ENCODE measurements at places on chromosomes 11 and 22.
A peak's percentile ranks its signal among the peaks of the same experiment; 100 is the strongest.

- no peak for DNase-seq
Measured at GRCh38 chr11:70414341-70415100, 16.2 kb downstream of the CTTN start.

- DNase-seq, result no peak
Measured at GRCh38 chr22:38611559-38611958, 41.6 kb upstream of the DMC1 start.

GRCh38 chr11:48017105-48017830 lies 36.9 kb downstream of the PTPRJ start:
- no peak for DNase-seq

GRCh38 chr11:116504541-116505297 lies 268.1 kb downstream of the BUD13 start:
- DNase-seq, result no peak

DNA sequence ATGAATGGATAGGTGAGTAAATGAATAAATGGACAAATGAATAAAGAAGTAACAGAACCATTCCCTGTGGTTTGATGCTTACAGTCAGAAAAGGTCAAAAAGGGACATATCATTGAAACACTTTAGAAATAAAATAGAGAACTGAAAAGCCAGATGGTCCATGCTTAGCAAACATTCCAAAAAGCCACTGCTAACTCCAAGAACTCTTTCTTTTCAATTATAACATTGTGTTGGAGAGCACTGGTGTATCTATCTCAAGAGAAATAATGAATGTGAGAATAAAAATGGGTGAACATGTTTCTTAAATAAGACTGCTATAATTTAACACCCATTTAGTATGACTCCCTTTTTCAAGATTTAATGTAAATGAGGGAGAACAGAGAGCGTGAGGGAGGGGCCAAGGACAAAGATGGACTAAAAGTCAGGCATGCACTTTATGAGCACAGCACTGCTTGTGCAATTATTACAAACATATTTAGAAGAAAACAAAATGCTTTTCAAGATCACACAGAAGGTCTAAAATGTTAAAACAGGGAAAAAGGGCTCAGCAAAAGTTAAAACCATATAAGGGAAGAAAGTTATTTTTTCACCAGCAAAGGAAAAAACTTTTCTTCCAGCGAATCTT lies 224.3 kb upstream of the PITPNB start:
- DNase-seq, result no peak

DNA sequence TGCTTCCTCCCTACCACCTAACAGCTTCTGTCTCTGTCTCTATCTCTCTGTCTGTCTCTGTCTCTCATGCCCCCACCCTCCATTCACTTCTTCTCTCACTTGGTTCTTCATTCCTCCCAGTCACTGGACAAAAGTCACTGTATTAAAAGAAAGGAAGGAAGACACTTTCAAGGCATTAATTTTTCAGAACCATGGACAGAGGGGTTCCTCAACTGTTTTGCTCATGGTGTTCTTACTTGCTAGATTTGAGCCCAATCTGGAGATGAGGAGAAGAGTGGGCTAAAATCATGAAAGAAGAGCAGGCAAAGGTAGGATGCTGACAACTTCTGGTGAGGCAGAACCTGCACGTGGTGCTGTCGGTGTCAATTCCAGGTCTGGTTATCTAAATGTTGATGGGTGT lies 116.7 kb upstream of the LARGE1 start:
- no peak for DNase-seq

- DNase-seq, result peak; percentile 51
Measured at GRCh38 chr22:31313366-31314147, 21.3 kb upstream of the PIK3IP1 start.

DNA sequence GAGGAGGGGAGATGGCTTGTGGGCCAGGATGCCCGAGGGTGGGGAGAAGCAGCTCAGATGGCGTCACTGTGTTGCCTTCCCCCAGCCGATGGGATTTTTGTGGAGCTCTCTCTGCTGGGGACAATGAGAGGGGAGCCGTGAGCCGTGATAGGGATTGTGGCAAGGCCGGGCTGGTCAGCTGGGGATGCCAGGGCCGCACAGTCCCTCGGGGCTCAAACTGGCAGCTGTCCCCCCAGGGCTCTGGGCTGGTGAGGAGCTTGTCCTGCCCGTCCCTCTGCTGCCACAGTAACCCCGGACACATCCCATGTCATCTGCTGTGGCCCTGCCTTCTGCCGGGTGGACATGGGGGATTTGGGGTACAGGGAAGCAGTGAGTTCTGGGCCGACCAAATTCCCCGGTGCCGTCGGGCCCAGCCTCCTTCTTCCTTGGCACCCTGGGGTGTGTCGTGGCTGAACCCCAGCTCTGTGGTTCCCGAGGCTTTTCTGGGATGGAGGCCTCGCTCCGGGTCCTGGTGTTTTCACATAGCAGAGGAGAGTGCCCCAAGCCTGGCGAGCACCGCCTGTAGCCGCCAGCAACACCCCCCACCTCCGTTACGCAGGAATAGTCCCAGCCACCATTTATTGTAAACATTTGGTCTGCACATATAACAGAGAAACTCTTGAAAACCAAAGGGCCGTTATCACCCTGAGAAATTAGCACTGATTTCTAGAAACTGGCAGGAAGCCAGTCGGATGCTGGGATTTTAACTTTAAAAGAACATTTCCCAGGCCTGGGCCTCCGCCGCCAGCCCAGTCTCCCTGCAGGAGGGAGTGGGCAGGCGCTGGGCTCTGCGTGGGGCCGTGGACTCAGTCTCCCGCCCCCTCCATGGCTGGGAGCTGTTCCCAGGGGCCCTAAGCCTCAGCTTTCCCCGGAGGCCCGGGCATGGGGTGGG lies 9.9 kb downstream of the BRSK2 start:
- no peak for DNase-seq

DNA sequence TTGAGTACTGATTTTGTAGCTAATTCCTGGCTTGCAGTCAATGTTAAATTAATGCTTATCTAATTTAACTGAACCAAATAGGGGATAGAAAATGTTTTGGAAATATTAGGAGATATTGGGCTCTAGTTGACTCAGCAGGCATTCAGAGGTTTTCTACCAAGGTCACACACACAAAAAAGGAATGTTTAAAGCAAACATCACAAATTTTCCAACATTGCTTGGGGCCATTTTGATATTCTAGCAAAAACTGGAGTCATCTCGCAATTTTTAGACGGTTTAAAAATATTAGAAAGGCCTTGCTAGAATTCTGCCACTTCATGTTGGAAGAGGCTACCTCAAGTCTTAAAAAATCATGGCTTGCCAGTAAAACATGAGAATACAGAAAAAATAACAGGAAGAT lies 2082.1 kb upstream of the RAG2 start:
- DNase-seq, result no peak

DNA sequence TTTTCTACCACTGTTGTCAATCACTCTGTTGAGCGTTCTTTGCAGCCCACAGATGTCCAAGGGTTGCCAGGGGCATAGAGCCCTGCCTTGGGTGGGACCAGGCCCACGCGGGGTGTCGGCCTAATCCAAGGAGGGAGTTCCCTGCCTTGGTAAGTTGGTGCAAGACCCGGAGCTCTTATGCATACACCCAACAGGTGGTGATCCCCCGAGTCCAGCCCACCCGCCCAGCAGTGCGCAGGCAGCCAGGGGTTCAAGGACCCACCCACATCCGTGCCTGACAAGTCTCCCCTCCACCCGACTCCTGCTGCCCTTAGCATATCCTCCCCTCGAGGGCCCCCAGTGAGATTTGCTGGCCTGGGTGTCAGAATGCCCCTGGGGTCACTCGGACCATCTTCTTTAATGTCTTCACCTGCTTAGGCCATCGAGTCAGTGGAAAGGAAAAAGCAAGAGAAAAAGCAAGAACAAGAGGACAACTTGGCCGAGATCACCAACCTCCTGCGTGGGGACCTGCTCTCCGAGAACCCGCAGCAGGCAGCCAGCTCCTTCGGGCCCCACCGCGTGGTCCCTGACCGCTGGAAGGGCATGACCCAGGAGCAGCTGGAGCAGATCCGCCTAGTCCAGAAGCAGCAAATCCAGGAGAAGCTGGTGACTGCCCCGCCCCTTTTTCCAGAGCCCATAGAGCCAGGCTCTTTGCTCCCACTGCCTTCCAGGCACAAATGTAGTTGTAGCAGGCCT lies 12.2 kb downstream of the RIBC2 start:
- no peak for DNase-seq

GRCh38 chr11:64864473-64865285 lies 13.7 kb downstream of the EHD1 start:
- DNase-seq, result no peak

GRCh38 chr11:66567787-66568123 lies 651 bp downstream of the CTSF start:
- DNase-seq, result no peak

- no peak for DNase-seq
Measured at GRCh38 chr22:22588485-22589164, 29.6 kb upstream of the PRAME start.

GRCh38 chr22:41991111-41991510 lies 7.5 kb upstream of the WBP2NL start:
- DNase-seq, result no peak

DNA sequence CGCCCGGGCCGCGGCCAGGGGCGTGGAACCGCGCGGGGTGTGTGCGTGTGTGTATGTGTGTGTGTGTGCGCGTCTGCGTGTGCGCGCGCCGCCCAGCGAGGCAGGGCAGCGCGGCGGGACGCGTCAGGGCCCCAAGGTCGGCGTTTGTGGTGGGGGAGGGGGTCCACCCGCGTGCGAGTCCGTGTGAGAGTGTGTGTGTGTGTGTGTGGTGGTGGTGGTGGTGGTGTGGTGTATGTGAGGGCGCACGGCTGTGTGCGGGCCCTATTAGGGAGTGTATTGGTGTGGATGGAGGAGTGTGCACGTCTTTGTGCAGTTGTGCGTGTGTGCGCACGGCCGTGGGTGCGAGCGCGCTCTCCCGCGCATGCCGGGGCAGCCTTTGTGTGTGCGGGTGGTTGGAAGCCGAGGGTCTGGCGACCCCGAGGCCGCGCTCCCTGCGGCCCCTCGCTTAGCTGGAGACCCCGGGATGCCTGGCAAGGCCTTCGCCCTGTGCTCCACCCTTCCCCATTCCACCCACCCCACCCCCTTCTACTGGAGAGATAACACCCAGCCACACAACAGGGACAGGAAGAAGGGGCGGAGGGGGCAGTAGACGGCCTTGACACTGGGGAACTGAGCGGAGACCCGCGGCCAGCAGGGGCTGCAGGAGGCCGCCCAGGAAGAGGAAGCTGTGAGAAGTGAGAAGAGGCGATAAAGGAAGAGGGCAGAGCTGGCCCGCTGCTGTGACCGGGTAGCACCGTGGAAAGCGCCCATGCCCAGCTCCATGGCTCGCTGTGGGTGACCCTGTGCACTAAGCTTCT lies 528 bp upstream of the ARRB1 start:
- DNase-seq, result peak; percentile 23

- no peak for DNase-seq
Measured at GRCh38 chr11:16434036-16434435, 77.7 kb upstream of the SOX6 start.

GRCh38 chr11:1231396-1232020 lies 8.6 kb downstream of the MUC5B start:
- no peak for DNase-seq

DNA sequence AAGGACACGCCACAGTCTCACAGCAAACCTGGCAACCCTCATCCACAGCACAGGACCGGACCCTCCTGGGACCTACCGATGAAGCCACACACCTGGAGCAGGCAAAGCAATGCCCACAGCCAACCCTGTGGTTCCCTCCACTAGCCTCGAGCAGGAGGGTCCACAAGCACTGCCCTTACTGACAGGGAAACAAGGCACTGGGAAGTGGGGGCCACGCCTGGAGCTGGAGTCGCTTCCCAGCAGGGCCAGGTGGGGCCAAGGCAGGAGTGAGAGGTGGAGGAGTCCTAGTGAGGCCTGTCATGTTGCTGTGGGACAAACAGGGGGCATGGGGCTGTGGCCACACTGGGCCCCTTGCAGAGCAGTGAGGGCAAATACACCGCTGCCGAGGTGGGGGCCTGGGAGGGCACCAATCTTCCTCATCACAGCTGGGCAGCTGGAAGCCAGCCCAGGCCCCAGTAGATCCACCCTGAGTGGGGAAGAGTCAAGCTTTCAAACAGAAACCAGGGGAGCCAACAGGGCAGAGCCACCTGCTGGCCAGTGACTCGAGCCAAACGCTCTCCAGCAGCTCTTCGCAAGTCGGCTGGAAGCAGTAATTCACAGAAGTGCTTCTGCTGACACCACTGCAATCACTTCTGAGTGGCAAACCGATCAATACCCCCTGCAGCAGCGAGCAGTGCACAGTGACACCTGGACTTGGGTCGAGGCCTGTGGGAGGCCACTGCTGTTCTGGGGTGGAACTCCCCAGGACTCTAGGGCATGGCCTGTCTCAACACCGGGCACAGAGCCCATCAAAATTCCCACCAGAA lies 13.7 kb downstream of the SULT4A1 start:
- DNase-seq, result no peak

GRCh38 chr11:69551963-69552362 lies 70.5 kb downstream of the LINC01488 start:
- no peak for DNase-seq

DNA sequence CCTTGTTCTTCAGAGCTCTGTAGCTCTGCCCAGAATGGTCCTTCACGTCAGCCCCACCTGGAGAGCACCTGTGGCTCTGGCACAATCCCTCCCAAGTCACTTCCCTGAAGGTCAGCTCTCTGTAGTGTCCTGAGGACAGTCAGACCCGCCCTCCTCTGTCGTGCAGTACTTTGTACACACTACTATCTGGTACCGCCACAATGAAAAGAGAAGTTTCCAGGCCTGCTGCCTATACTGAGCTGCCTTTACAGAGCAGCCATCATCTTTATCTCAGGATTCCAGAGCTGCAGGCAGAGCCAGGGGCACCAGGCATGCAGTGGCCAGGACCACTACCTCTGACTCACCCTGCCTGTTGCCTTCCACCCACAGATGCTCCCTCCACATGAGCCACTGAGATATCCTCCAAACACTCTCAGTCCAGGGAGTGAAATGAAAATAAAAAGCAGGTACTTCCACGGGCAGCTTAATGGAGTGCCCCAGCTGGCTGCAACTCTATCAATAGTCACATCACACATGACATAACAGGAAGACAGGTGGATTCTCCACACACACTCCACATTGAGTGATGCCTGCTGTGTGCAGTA lies 7.3 kb downstream of the PACSIN2 start:
- no peak for DNase-seq

- no peak for DNase-seq
Measured at GRCh38 chr11:72573072-72573854, 101.0 kb downstream of the PDE2A start.

GRCh38 chr11:1930462-1930830 lies 10.9 kb downstream of the TNNT3 start:
- DNase-seq, result no peak

GRCh38 chr22:43060183-43060582 lies 29.0 kb downstream of the TTLL1 start:
- DNase-seq, result no peak
